ENCODE measurements at places on chromosomes 16 and 17.

GRCh38 chr16:82108774-82109173 lies 61.2 kb downstream of the MPHOSPH6 start:
- DNase-seq, result no peak

GRCh38 chr17:45432405-45433158 lies at the start of gene ARHGAP27:
TSS of gene ARHGAP27 (minus strand) at chr17:45432870. CDS start at chr17:45430279, 2,591 bp downstream.
- peak; percentile 43 for DNase-seq

DNA sequence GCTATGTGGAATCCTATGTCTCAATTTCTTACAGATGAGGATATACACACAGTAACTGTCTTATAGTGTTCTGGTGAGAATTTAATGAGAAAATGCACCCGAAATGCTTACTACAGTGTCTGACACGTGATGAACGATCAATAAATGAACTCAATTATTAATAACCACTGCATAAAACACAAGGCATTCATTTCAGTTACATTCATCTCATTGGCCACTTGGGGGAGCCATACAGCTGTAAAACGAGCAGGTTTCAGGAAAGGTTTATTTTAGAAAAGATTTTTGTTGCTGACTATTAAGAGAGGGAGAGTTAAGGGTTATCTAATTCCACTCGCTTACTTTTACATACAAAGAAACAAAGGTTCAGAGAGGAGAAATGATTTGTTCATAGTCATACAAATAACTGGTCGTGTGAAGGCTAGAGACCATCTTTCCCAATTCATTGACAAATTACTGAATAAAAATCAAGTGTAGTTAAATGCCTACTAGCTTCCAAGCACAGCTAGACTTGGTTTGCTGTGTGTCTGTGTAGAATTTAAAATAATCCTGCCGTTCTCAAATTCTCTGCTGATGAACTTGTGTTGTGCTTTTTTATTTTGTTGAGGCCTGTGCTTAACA lies 160.1 kb downstream of the MAP2K4 start:
- peak; percentile 90 for DNase-seq

- peak; percentile 36 for DNase-seq
Observed at GRCh38 chr17:81519284-81520020, 6.9 kb upstream of the ACTG1 start.

DNA sequence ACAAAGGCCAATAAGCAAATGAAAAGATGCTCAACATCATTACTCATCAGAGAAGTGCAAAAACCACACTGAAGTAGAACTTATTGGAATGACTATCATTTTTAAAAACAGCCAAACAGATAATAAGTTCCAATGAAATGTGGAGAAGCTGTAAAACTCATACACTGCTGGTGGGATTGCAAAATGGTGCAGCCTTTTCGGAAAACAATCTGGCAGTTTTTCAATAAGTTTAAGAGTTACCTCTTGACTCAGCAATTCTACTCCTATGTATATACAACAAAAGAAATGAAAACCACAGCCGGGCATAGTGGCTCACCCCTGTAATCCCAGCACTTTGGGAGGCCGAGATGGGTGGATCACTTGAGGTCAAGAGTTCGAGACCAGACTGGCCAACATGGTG lies 49.3 kb downstream of the AKAP10 start:
- peak; percentile 69 for DNase-seq

DNA sequence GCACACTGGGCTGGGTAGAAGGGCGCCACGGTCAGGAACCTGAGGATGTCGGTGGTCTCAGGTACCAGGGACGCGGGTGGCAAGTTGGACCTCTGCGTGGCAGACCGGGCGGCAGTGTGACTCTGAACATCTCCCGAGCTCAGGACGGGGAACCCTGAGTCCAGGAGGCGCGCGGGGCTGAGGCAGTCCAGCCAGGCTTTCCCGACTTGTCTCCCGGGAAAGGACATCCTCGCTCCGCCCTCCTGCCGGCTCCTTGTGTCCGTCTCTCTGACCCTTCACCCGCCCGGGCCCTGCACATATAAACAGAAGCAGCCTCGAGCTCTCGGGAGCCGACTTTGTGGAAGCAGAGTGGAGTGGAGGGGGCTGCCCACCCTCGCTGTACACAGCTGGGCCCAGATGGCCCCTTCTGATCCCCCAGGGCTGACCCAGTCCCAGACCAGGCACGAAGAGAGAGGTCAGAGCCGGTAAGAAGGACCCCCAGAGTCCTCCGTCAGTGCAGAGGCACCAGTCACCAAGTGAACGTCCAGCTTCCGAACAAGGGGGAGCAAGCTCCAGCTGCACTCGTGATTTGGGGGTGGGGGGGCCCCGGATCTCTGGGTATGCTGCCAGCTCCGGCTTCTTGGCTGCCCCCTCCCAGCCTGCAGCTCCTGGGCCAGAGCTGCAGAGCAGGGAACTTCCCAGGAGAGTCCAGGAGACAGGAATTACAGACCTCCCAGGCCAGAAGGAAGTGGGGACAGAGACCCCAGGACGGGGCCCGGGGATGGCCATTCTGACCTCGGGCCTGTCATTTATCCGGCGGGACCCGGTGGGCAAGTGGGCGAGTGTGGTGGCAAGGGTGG lies 8.5 kb upstream of the P2RX1 start:
- DNase-seq, result no peak

Data from adipocyte (in vitro differentiated cells).